ENCODE measurements at places on chromosomes 13 and 19. TPM values are rescaled to one million over a fixed set of nuclear protein-coding genes. Genes with fewer than 3 reads are reported as not detected.

DNA sequence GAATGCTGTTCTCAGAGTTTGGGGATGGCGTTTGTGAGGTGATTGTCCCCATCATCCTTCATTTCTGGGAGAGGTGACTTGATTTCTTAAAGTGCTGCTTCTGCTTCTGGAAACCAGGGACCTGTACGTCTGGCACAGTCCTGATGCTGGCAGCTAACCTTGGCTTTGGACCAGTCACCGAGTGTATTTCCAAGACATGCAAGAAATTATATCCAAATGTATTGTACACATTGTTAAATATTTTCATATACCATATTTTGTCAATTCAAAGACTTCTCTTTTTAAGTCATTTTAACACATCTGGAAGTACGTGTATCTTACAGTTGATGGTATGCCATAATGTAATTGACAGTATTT, 97.4 kb downstream of the ARHGEF7 start:
- DNase-seq = no peak
- no peaks in the 10 kb centered on the region for H3K27me3 ChIP-seq
- H3K27ac ChIP-seq = no peak overlapping the region
- H3K4me3 ChIP-seq = no peak overlapping the region

- no peaks in the 10 kb centered on the region for H3K4me1 ChIP-seq
- peak; percentile 25 for DNase-seq
- H3K27ac ChIP-seq = no peak overlapping the region
- no peak overlapping the region for H3K4me3 ChIP-seq
- no peaks in the 10 kb centered on the region for H3K27me3 ChIP-seq
Observed at GRCh38 chr19:41646589-41647204, 19.8 kb upstream of the CEACAM4 start.

- DNase-seq = no peak
- peaks cover 2% of the 10 kb centered on the region for H3K36me3 ChIP-seq
- H3K4me3 ChIP-seq = no peak overlapping the region
- H3K27me3 ChIP-seq = peaks cover 33% of the 10 kb centered on the region
Observed at GRCh38 chr19:1284293-1284978, 1.2 kb upstream of the EFNA2 start.

Gene KCTD4
- total RNA-seq = not detected

Gene GNG8
- not detected for total RNA-seq
